GM23248 (cell line): ENCODE measurements at places on chromosomes 16 and 17. TPM values are rescaled to one million over a fixed set of nuclear protein-coding genes. Genes with fewer than 3 reads are reported as not detected.

DNA sequence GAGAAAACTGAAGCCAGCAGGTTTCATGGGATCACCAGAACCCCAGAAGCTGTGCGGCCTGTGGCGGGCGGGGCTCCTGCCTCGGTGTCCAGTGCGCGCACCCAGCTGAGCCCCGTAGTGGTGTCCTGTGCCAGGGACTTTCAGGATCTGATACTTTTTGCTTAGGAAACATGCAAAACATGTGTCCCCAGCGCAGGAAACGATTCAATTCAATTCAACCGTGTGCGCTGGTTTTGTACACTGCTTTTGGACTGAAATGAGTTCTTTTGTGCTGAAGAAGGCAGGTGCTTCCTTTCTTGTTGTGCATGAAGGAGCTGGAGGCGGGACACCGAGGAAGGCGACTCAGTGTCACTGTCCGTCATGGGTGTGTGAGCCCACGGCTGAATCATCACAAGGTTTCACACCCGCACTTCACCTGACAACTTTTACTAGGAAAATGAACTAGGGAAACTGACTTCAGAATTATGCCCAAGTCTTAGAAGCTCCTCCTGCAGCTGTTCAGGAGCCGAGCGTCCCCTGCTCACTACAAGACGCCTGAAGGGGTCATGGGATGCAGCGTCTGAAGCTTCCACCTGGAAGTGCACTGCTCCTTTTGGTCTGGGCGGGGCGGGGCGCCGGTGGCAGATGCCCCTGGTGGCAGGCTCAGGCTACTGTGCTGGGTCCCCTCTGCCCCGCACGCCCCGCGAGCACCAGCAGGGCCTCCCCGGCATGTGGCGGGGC is 31.4 kb upstream of the ZNF750 start:
- no peak for DNase-seq

GRCh38 chr16:66459878-66460277 is 32.8 kb downstream of the BEAN1 start:
- DNase-seq = no peak

- DNase-seq = peak; percentile 12
These were observed 14.2 kb downstream of the RAB40B start for GRCh38 chr17:82684228-82684841.

DNA sequence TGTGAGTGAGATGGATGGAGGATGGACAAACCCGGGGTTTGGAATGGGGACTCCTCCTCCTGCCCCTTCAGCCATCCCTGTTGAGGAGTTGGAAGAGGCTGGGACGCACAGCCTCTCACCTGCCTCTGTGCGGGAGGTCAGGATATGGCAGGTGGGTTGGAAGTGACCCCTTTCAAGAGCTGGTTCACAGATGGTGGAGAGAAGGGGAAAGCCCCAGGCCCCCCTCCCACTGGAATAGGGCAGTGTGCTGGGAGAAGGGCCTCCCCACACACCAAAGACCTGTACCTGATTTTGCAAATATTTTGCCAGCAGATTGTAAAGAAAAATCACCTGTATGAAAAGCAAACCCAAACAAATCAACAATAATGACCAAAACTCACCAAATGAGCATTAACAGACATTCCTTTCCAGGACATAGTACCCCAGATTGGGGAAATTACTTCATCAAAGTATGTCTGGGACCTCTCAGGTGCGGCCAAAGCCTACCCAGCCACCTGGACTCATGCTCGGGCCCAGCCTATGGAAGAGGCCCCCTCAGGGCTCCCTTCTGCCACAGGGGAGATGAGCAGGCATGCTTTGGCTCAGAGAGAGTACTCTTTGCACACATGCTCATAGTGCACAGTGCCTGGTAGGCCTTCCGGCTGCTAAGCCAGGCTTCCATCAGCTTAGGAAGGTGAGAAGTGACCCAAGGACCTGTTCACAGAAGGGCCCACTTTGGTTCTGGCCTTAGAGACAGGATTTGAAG is 7.8 kb downstream of the SLC47A2 start:
- DNase-seq = no peak

The TBC1D26 gene
- total RNA-seq = not detected in 2 replicates

The GNGT2 gene
- total RNA-seq = not detected in 2 replicates

DNA sequence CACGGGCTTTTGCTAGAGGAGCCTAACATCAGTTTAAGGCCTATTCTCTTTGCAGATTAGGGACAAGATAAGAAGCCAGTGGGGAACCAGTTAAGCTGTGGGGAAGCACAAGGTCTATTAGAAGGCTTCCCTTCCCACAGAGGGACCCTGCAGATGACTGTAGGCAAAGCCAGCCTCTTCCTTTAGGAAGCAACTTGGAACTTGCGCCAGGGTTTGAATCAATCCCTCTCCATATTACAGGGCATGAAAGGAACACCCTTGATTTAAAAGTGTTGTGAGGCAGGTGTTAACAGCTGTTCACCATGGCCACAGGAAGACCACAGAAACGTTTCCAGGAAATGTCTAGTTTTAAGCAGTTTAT is 77.3 kb downstream of the RPTOR start:
- DNase-seq = no peak

DNA sequence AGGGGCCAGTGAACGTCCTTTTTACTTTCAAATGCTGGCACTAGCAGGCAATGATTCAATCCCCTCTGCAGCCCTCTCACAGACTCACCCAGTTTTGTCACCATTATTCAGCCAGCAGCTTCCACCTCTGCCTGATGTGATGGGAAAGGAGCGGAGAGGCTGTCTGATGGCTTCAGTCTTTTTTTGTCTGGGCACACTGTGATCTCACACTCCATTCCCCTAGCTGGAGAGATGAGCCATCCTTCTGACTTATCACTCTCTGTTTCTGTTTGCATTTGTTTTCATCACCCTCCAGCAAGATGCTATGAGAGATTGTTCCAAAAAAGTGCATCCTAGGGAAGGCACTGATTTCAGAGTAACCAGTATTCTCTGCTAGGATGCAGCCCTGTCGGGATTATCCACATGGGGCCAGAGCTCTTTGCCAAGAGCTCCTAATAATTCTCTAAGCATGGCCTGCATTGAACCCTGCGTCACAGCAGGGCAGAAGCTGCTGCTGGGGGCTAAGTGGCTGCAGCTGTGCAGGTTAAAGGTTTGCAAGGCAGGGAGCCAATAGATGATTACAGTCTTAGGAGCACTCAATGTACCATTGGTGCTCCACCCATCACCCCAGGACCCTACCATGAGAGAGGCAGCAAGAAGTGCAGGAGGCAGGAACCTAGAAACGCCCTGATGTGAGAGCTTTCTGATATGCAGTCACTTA is 236.1 kb upstream of the C16orf82 start:
- peak; percentile 20 for DNase-seq

GRCh38 chr16:57191056-57191571 is 5.0 kb downstream of the RSPRY1 start:
- peak; percentile 62 for DNase-seq

- DNase-seq = no peak
These were observed 111.4 kb downstream of the SNX29 start for GRCh38 chr16:12087901-12088421.

The PPY gene
- total RNA-seq = not detected in 2 replicates

GRCh38 chr17:80981062-80981902 is 10.4 kb upstream of the CHMP6 start:
- no peak for DNase-seq

DNA sequence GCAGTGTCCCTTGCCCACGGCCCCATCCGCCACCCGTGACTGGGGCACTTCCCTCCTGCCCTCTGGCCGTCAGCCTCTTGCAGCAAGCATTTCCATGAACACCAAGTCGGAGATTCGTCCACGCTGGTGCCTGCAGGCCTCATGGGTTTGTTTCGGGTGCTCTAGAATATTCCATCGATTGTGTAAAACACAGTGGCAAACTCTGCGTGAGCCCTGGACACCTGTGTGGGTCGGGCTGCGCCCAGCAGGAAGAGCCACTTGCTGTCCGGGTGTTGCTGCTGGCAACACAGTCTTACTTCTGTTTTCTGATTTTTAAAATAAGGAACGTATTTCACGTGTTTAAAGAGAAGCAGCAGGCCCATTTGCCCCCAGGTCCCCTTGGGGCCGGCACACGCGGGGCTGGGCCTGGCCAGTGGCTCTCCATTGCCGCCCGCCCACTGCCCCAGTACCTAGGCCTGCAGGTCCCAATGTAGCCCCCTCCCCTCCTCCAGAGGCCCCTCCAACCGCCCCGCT is 10.0 kb downstream of the CYBC1 start:
- DNase-seq = no peak

The NPTX1 gene
- 0.25 and 1.1 TPM in 2 replicates for total RNA-seq

The KRTAP17-1 gene
- total RNA-seq = not detected in 2 replicates

- no peak for DNase-seq
These were observed 10.5 kb downstream of the PIK3R6 start for GRCh38 chr17:8856869-8857575.

DNA sequence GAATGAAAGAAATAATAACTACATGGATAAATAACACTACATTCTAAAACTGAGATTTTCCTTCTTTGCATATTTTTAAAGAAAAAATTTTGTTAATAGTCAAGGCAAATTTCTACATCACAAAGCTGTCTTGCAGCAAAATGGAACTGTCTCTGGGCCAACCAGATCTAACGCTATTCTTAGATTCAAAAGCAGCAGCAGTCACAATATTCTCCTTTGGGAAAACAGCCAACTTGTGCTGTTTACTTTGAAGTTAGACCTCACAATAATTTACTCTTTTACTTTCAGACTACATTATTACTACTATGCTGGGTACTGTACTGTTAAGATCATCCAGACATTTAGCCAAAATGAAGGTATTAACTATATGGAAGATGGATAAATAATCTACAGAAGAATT is 189.1 kb downstream of the CEP112 start:
- no peak for DNase-seq

The IRX5 gene
- total RNA-seq = 13.9 and 20.6 TPM in 2 replicates

DNA sequence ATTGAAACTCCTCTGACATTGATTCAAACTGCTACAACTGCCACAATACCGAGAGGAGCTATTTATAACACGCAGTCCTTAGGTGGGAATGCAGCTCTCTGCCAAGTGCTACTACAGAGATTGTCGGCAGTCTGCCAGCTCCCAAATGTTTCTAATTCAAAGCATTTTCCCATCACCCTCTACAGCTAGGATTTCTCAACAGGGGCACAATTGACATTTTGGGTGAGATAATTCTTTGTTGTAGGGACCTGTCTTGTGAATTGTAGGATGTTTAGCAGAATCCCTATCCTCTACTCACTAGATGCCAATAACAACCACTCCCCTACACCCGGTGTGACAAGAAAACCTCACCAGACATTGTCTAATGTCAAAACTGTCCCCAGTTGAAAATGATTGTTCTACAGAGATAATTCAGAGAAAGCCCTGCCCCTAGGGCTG is 7.8 kb upstream of the N4BP1 start:
- peak; percentile 78 for DNase-seq

DNA sequence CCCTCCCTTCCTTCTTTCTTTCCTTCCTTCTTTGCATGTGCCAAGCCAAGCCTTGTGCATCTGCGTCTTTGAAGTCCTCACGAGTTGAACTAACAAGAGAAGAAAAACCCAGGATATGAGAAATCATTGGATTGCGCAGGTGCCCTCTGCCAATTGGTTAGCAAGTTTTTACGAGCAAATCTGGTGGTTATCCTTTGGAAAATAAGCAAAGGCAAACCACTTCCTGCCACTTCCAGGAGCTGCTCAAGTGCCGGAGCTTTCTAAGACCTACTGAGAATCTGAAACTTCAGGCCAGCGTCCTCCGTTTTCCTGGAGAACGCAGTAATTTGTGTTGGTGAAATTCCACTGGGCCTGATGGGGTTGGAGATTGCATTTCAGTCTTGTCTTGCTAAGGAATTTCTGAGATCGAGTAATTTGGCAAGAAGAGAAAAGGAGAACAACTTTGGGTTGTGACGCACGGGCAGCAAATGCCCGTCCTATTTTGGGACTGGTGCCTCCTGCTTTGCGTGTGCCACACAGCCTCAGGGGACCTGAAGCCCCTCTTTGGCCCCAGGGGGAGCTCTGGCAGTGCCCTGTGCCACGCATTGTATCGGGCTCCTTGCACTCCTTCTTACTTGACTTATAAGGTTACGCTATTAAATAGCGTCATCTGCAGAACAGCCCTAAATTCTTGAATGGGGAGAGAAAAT is 56.4 kb downstream of the CMIP start:
- no peak for DNase-seq

DNA sequence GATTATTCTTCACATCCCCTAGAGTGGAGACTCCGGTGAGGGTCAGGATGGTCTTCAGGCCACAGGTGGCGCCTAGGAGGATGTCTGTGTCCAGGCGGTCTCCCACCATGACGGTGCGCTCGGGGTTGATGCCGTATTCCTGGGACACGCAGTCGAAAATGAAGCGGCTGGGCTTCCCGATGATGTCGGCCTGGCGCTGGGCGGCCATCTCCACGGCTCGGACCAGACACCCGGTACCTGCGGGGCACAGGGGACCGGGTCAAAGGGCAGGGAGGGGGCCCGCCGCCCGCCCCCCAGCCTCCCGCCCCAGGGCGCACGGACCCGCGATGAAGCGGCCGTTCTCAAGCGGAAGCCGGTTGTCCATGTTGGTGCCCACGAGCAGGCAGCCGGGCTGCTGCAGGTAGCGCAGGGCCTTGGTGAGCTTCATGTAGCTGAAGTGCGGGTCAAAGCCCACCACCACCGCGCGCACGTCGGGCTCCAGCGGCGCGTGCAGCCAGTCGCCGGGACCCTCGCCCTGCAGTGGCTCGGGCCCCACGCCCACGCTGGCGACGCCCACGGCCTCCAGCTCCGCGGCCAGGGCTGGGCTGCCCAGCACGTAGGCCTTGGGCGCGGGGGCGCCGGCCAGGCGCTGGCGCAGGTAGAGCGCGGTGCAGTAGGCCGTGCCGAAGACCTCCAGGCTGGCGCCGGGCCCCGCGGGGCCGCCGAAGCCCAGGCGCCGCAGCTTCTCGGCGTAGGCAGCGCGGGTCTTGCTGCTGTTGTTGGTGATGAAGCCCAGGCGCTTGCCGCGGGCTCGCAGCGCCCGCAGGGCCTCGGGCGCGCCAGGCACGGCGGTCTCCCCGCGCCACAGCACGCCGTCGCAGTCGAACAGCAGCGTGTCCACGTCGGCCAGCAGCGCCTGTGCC is 572 bp downstream of the PGP start:
- peak; percentile 59 for DNase-seq

GRCh38 chr17:340074-340473 is 12.5 kb downstream of the RPH3AL start:
- no peak for DNase-seq

- peak; percentile 83 for DNase-seq
These were observed 5.8 kb upstream of the DHRS13 start for GRCh38 chr17:28908640-28909167.

The GUCY2D gene
- total RNA-seq = 0.22 and 0.89 TPM in 2 replicates

- DNase-seq = no peak
These were observed 15.1 kb upstream of the LASP1NB start for GRCh38 chr17:38910325-38910724.

The MT1M gene
- 3.8 and 8.2 TPM in 2 replicates for total RNA-seq

The KIAA0513 gene
- 5.3 and 7.6 TPM in 2 replicates for total RNA-seq

The NTN1 gene
- 0.11 TPM in 1 of 2 replicates, not detected in the other for total RNA-seq

DNA sequence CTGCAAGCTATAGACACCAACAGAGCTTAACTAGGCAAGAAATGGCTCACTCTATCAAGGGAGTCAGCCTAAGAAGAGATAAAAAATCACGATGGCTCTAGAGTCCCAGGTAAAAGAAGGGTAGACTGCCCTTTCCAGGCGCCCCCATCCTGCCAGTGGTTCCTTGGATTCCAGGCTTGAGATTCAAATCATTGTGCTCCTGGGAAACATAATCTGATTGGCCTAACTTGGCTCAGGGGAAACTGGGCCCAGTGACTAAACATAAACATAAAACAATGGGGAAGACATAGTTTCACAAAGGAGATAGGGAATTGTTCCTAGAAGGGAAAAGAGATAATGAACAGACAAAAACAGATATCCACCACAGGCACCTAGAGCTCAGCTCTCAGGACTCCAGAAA is 56.4 kb downstream of the ZNF18 start:
- no peak for DNase-seq
